Ovary (tissue), 10 donors: ENCODE measurements at places on chromosomes 6 and 20.

DNA sequence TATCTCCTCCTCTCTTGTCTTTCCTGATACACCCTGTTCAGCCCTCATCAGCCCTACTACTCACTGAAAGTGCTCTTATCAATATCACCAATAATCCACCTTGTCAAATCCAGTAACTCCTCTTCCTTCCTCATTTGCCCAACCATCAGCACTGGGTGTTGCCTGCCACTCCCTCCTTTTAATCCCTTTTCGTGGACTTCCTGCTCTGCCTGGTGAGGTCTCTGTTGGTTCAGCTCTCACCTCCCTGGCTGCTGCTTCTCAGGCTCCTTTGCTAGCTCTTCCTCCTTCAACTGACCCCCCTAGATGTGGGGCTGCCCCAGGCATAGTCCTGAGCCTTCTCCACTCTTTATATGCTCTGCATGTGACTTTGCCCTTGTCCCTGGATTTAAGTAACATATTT, 92.5 kb downstream of the PREP start:
- no peak for DNase-seq
- no peaks in the 10 kb centered on the region for H3K36me3 ChIP-seq

- H3K4me3 ChIP-seq = peak overlapping the region; percentile 81
- H3K36me3 ChIP-seq = no peaks in the 10 kb centered on the region
- DNase-seq = no peak
- no peaks in the 10 kb centered on the region for H3K27me3 ChIP-seq
- peaks cover 16% of the 10 kb centered on the region for H3K4me1 ChIP-seq
Measured at GRCh38 chr6:33198853-33199436, 1.5 kb downstream of the RXRB start.

DNA sequence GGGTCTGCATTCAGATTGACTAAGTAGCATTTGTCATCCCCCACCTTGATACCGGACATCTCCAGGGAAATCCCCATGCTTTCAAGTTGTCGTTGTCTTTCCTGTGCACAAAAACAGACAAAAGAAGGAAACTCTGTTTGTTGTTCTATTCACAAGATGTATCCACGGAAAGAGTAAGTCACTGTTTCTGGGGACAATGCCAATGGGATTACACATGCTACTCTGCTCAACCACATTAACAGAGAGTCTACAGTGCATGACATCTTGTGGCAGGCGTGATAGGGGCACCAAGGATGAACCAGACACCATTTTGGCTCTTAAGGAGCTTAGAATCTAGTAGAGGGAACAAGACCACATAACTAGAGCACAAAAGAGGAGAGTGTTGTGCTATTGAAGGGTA, 124.4 kb upstream of the NUP153 start:
- no peaks in the 10 kb centered on the region for H3K4me1 ChIP-seq
- no peaks in the 10 kb centered on the region for H3K27me3 ChIP-seq
- H3K36me3 ChIP-seq = no peaks in the 10 kb centered on the region
- no peak overlapping the region for H3K4me3 ChIP-seq
- H3K27ac ChIP-seq = no peak overlapping the region

- no peaks in the 10 kb centered on the region for H3K36me3 ChIP-seq
- peaks cover 2% of the 10 kb centered on the region for H3K4me1 ChIP-seq
- H3K4me3 ChIP-seq = no peak overlapping the region
- H3K27ac ChIP-seq = no peak overlapping the region
- no peak for DNase-seq
Measured at GRCh38 chr20:48717680-48718223, 110.0 kb downstream of the PREX1 start.

DNA sequence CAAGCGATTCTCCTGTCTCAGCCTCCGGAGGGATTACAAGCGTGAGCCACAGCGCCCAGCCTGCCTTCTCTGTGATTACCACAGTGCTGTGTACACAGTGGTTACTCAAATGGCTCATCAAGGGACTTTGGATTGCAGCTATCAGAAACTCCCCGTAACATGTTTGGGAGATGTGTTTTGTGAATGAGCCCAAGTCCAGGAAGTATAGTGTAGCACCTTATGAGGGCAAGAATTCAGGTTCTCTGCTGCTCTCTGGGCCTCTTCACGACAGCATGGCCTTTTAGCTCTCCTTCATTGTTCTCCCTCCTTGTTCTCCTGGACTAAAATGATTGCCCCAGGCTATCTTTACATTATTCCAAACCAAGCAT, 34.1 kb upstream of the RPL7L1 start:
- DNase-seq = no peak
- H3K27me3 ChIP-seq = no peaks in the 10 kb centered on the region
- H3K27ac ChIP-seq = no peak overlapping the region
- no peaks in the 10 kb centered on the region for H3K36me3 ChIP-seq
- no peaks in the 10 kb centered on the region for H3K4me1 ChIP-seq

- no peak overlapping the region for H3K4me3 ChIP-seq
- no peak overlapping the region for H3K27ac ChIP-seq
- H3K27me3 ChIP-seq = no peaks in the 10 kb centered on the region
- no peaks in the 10 kb centered on the region for H3K4me1 ChIP-seq
- no peak for DNase-seq
Measured at GRCh38 chr20:33277471-33278441, 5.3 kb upstream of the BPIFB1 start.

DNA sequence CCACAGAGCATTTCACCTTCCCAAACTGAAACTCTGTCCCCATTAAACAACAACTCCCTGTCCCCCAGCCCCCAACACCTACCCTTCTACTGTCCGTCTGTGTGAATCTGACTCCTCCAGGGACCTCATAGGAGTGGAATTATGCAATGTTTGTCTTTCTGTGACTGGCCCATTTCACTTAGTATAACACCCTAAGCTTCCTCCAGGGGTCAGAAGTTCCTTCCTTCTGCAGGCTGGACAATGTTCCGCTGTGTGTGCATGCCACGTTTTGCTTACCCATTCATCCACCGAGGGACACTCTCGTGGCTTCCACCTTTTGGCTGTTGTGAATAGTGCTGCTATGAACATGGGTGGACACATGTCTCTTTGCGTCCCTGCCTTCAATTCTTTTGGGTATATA, 37.6 kb upstream of the MPC1 start:
- H3K36me3 ChIP-seq = no peaks in the 10 kb centered on the region
- H3K4me1 ChIP-seq = no peaks in the 10 kb centered on the region
- no peak overlapping the region for H3K27ac ChIP-seq
- no peak for DNase-seq
- H3K4me3 ChIP-seq = no peak overlapping the region
- H3K27me3 ChIP-seq = no peaks in the 10 kb centered on the region

GRCh38 chr20:53364646-53365045, 229.0 kb downstream of the ZNF217 start:
- no peaks in the 10 kb centered on the region for H3K4me1 ChIP-seq
- no peak overlapping the region for H3K4me3 ChIP-seq
- DNase-seq = no peak
- H3K27me3 ChIP-seq = no peaks in the 10 kb centered on the region
- H3K36me3 ChIP-seq = no peaks in the 10 kb centered on the region

- H3K27me3 ChIP-seq = no peaks in the 10 kb centered on the region
- no peak overlapping the region for H3K4me3 ChIP-seq
- no peaks in the 10 kb centered on the region for H3K36me3 ChIP-seq
- DNase-seq = no peak
Measured at GRCh38 chr6:75499640-75500039, 6.0 kb upstream of the FILIP1 start.

- H3K4me1 ChIP-seq = peaks cover 9% of the 10 kb centered on the region
- no peaks in the 10 kb centered on the region for H3K27me3 ChIP-seq
- H3K36me3 ChIP-seq = no peaks in the 10 kb centered on the region
- no peak overlapping the region for H3K27ac ChIP-seq
Measured at GRCh38 chr6:168648240-168649125, 207.5 kb downstream of the SMOC2 start.

DNA sequence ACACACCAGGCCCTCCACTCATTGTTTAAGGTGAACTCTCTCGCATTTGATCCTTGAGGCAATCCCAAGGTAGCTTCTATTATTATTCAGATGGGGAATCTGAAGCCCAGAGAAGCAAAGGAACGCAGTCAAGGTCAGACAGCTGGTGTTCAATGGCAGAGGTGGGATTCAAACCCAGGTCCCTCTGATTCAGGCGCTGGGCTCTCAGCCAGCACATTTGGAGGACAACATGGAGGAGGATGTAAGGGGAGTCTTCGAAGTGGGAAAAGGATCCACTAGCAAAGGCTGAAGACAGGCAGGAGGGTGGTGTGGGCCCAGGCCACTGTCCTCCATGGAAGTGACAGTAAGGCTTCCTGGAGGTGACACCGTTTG, 13.9 kb upstream of the TTPAL start:
- no peaks in the 10 kb centered on the region for H3K36me3 ChIP-seq
- no peak overlapping the region for H3K4me3 ChIP-seq
- H3K4me1 ChIP-seq = no peaks in the 10 kb centered on the region
- H3K27ac ChIP-seq = no peak overlapping the region
- no peak for DNase-seq
- no peaks in the 10 kb centered on the region for H3K27me3 ChIP-seq

- H3K27ac ChIP-seq = no peak overlapping the region
- no peaks in the 10 kb centered on the region for H3K27me3 ChIP-seq
- no peaks in the 10 kb centered on the region for H3K36me3 ChIP-seq
- no peak overlapping the region for H3K4me3 ChIP-seq
Measured at GRCh38 chr6:138004430-138005287, 102.6 kb downstream of the PERP start.

DNA sequence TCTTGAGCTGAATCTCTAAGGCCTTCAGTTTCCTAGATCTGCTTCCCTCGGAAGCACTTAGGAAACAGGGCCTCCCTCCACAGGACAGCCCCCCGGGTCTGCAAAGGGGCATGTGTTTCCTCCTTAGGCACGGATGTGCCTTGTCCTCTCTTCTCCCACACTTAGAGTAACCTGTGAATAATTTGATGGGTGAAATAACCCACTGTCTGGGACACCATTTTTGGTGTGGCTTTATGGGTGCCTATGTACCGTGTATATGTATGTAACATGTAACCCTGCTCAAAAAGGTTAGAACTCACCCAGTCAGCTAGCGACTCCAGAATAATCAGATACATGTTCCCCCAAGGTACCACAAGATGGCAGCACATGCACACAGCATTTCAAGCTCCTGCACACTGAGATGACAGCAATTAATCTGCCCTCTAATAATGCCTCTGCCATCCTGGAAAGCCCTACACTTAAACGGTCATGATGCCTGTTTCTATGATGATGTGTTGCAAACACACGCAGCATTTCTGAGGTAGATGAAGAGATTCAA, 212.0 kb upstream of the PROKR2 start:
- no peak overlapping the region for H3K27ac ChIP-seq
- no peaks in the 10 kb centered on the region for H3K36me3 ChIP-seq
- H3K4me1 ChIP-seq = no peaks in the 10 kb centered on the region
- H3K4me3 ChIP-seq = no peak overlapping the region
- H3K27me3 ChIP-seq = no peaks in the 10 kb centered on the region
- DNase-seq = peak; percentile 62

GRCh38 chr6:158847786-158848185, 28.6 kb upstream of the EZR start:
- no peak for DNase-seq
- H3K4me3 ChIP-seq = no peak overlapping the region
- H3K36me3 ChIP-seq = no peaks in the 10 kb centered on the region

DNA sequence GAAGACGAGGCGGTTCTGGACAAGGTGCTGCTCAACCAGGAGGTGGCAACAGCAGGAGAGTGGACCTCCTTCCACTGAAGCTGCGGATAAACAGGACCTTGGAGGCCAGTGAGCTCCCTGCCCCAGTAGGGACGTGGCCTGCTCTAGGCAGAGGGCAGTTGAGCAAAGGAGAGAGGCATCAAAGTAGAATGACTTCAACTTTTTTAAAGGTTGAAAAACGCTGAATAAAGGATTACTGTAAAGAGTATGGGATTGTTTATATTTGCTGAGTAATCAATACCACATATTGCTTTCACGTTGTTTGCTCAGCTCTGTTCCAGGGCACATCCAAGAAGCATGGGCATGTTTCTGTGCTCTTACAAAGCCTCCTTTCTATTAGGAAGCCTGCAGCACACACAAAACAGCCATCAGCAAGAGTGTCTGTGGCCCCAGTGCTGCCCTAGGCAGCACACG, 48.1 kb downstream of the ERMARD start:
- H3K27ac ChIP-seq = no peak overlapping the region
- no peak for DNase-seq
- no peaks in the 10 kb centered on the region for H3K27me3 ChIP-seq
- H3K4me3 ChIP-seq = no peak overlapping the region
- H3K36me3 ChIP-seq = no peaks in the 10 kb centered on the region

DNA sequence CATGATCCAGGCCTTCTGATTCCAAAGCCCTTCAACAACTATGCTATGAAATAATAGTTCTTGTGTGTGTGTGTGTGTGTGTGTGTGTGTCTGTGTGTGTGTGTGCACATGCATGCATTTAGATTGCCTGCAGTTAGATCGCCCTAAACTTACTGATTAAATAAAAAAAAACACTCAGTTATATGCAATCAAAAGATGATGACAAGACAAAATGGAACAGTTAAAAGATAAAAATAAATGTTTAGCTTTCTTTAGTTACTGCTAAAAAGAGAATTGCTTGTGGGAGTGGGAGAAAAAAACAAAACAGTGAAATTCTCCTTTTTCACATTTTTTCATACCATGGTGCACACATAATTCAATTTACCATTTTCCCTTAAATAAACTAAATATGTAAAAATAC, 29.4 kb downstream of the MARCKS start:
- DNase-seq = no peak
- no peak overlapping the region for H3K4me3 ChIP-seq
- no peaks in the 10 kb centered on the region for H3K4me1 ChIP-seq
- H3K27ac ChIP-seq = no peak overlapping the region
- no peaks in the 10 kb centered on the region for H3K27me3 ChIP-seq

DNA sequence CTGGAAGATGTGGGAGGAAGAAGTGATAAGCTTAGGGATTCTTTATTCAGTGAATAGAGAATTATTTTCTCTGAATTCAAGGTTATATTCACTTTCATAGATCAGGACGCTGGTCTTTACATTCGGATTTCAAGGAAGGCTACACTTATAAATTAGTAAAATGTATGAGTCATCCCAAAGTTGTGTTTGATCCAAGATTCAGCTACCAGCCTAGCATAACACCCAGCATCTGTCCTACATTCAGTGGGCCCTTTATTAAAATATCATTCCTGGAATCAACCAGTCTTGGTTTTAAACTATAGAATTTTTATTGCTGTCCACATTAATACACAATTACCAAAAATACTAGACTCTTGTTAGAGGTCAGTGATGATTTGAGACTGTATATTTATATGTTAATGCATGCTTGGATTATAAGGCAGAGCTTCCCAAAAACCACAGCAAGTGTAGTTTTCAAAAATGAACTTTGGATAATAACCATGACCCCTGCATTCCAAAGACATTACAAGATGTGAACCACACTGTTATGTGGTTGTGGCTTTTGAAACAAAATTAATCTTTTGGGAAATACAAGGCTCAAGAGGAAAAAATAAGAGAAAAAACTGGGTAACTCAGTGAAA, 210.7 kb upstream of the CNR1 start:
- peaks cover 16% of the 10 kb centered on the region for H3K4me1 ChIP-seq
- no peaks in the 10 kb centered on the region for H3K27me3 ChIP-seq
- no peak for DNase-seq
- no peak overlapping the region for H3K4me3 ChIP-seq
- no peaks in the 10 kb centered on the region for H3K36me3 ChIP-seq

GRCh38 chr6:15957655-15958169, 171.2 kb upstream of the MYLIP start:
- H3K27ac ChIP-seq = no peak overlapping the region
- H3K27me3 ChIP-seq = no peaks in the 10 kb centered on the region
- no peak for DNase-seq
- no peaks in the 10 kb centered on the region for H3K36me3 ChIP-seq
- H3K4me1 ChIP-seq = peaks cover 6% of the 10 kb centered on the region
